ENCODE measurements at places on chromosomes 12 and 14. TPM values are rescaled to one million over a fixed set of nuclear protein-coding genes. Genes with fewer than 3 reads are reported as not detected.

Gene FAM177A1
- 172 TPM for total RNA-seq

Gene OR8S1
- total RNA-seq: not detected

Gene GPR132
- 66.7 TPM for total RNA-seq

Gene ANAPC7
- total RNA-seq: 18.2 TPM

Gene RFX4
- not detected for total RNA-seq

DNA sequence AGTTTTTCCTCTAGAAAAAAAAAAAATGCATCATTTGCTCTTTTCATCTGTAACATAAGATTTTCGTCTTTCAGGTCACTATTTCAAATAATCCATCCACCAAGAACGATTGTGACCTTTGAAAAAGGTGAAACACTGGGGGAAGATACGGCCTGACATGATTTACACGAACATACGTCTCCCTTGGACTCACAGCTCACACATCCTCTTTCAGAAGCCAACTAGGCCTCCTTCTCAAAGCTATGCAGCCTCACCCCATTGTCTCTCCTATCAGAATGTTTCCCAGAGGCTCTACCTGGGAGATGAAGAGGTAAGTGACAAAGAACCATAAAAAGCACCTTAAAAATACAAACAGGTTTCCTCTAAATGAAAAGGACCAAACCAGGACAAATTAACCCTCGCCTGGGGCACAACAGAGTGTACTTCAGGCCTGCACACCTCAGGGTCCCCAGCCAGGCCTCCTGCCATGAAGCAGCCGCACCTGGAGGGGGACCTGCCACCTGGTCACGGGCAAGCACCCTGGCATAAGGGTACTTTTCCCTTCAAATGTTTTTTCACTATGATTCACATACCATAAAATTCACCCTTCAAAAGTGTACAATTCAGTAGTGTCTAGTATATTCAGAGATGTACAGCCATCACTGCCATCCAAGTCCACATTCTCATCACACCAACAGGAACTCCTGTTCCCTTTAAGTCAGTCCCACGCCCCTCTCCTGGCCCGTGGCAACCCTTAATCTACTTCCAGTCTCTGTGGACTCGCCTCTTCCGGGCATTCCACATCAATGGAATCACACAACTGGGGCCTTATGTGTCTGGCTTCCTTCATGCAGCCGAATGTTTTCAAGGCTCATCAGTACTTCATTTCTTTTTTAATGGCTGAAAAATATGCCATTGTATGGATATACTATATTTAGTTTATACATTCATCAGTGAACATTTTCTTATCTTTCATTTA, 5.4 kb downstream of the SLC15A4 start:
- DNase-seq: no peak
- H3K4me1 ChIP-seq: peaks cover 38% of the 10 kb centered on the region
- no peak overlapping the region for H3K27ac ChIP-seq
- peaks cover 21% of the 10 kb centered on the region for H3K36me3 ChIP-seq

DNA sequence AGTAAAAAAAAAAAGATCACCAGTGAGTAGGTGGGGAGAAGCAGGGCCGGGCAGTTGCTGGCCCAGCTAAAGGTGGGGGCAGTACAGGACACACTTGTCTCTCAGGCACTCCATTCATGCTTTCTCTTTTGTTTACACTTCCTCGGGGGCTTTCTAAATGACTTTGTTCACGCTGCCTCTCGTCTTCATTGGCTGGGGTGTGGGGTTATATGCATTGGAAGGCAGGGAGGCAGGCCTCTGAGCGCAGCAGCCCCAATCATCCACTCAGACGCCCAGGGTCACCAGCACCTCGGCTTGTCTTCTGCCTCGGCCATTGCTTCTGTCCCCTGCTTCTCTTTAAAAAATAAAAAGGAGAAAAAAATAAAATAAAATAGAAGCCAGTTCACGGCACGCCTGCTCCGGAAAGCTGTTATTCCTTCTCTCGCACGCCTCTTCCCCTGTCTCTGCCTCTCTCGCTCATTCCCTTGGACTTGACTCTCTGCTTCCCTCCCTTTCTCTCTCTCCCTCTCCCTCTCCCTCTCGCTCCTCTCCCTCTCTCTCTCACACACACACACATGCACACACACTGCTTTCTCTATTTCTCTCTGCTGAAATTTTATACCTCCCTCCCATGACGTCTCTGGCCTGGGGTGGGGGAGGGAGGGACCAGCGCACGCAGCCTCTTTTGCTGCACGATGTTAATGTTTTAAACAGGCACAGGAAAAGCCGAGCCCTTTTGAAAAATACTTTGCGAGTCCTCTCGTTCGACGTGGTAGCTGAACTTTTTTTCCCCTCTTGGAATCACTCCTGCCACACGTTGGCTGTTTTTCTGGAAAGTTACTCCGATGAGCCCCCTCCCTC, at the start of gene TGFB3:
TGFB3 (minus strand) TSS at position 570 of the 840 bp plus-strand sequence. CDS start 1,102 bp downstream, outside the sequence.
- H3K27me3 ChIP-seq: no peaks in the 10 kb centered on the region
- peak within 1 kb of the TSS; percentile 58 for H3K4me3 ChIP-seq
- H3K36me3 ChIP-seq: no peaks in the 10 kb centered on the region
- H3K27ac ChIP-seq: peak within 1 kb of the TSS; percentile 43

DNA sequence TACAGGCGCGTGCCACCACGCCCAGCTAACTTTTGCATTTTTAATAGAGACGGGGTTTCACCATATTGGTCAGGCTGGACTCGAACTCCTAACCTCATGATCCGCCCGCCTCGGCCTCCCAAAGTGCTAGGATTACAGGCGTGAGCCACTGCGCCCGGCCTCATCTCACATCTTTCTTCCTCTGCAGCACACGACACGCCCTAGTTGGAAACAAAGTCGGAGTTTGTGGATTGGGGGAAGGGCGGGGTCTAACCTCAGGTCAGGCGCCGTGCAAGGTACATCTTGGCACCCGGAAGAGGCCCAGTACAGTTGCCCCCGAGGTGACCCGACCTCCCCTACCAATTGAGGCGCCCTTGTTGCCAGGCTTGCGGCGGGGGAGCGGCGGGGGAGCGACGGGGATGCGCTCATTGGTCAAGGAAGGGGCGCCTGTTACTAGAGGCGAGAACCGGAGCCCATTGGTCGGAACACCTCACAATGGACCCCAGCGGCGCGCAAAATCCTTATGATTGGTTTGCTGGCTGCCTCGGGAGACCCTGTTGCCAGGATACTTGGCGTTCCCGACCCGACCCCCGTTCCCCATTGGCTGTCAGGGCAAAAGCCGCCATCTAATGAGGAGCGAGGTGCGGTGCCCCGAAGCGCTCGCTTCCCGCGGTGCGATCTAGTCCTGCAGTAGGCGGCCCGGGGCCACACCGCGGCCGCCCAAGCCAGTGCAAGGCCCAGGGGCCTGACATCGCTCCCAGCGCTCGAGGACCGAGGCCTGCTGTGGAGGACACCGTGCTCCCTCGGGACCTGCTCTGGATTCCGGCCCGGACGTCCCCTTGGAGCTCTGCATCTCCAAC, at the start of gene REC8:
REC8 (plus strand) TSS at position 659 of the 839 bp plus-strand sequence. CDS start 473 bp downstream, outside the sequence.
- peak within 1 kb of the TSS; percentile 44 for H3K27ac ChIP-seq
- H3K4me1 ChIP-seq: peaks cover 21% of the 10 kb centered on the region
- H3K27me3 ChIP-seq: no peaks in the 10 kb centered on the region
- H3K4me3 ChIP-seq: peak within 1 kb of the TSS; percentile 56
- peaks cover 37% of the 10 kb centered on the region for H3K36me3 ChIP-seq
- peak; percentile 79 for DNase-seq

GRCh38 chr12:69508621-69509020, 38.4 kb downstream of the FRS2 start:
- no peak overlapping the region for H3K27ac ChIP-seq
- H3K27me3 ChIP-seq: no peaks in the 10 kb centered on the region

GRCh38 chr14:25518364-25518763, 468.4 kb upstream of the STXBP6 start:
- H3K27ac ChIP-seq: no peak overlapping the region
- no peaks in the 10 kb centered on the region for H3K4me1 ChIP-seq
- no peak overlapping the region for H3K4me3 ChIP-seq
- DNase-seq: no peak
- no peaks in the 10 kb centered on the region for H3K27me3 ChIP-seq
- H3K36me3 ChIP-seq: no peaks in the 10 kb centered on the region

GRCh38 chr14:69637503-69638031, 26.2 kb downstream of the SUSD6 start:
- no peaks in the 10 kb centered on the region for H3K36me3 ChIP-seq
- H3K27ac ChIP-seq: peak overlapping the region; percentile 76
- H3K4me1 ChIP-seq: peaks cover 63% of the 10 kb centered on the region
- DNase-seq: no peak
- no peaks in the 10 kb centered on the region for H3K27me3 ChIP-seq
